Keratinocyte (primary cell): ENCODE measurements at places on chromosomes 7 and 10.

DNA sequence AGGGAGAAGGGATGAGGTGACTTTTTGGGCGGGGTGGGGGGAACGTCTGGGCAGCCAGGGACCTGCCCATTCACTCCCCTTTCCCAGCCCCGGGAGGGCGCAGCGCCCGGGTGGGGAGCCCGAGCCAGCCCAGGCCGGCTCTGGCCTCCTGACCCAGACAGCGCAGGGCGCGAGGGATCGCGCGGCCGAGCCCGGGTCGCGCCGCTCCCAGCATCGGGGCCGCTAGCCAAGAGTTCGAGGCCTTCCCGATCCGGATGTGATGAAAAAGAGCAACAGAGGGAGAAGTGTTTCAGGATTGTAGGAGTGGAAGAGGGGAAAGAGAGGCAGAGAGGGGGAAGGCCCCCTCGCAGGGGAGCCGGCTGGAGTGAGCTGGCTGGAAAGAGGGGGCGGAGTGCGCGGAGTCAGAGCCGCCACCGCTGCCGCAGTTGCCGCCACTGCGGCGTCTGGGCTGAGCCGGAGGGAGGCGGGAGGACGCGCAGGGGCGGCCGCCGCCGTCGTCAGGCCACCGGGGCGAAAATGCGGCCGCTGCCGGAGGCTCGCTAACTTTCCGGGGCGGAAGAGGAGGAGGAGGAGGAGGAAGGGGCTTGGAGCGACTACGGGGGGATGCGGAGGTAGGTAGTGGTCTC lies at the start of gene MDFIC:
Gene MDFIC (plus strand): TSS at position 69 of the 626 bp plus-strand sequence. CDS start 940 bp downstream, outside the sequence.
- DNase-seq: no peak

DNA sequence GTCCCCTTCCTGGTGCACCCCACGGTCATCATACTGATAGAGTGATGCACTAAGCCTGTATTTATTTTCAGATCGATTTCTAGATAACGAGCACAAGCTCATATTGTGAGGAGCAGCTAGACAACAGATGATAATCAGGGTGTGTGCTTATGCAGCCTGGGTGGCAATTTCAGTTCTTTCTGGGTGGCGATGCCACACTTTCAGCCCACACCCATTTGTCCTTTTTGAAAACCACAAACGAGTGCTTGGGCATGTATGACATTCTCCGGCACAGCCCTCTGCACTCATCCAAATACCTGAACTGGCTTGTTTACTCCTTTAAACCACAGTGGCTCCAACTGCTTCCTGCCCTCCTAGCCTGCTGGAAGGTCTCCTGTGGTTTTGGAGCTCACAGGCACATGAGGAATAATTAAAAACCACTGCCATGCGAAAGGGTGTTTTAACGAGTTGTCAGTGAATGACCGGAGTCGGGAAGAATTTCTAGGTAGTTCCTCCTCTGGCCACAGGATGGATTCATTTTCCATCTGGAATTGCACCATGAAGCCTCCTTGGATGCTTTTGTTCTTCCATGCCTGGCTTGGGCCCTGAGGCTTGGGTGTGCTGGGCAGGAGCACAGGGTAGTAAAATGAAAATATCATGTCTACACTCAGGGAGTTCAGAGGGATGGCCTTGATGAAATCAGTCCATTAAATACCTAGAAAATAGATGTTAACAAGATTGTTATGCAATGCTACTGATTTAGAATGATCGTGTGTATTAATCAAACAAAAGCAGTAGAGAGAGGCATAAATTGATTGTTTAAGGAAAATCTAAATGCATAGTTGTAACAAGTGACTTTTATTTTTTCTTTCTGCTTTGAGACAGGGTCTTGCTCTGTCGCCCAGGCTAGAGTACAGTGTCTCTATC lies 52.4 kb upstream of the ITGB1 start:
- peak; percentile 65 for DNase-seq

GRCh38 chr7:110400411-110400810 lies 690.5 kb upstream of the LRRN3 start:
- DNase-seq: no peak

- peak; percentile 32 for DNase-seq
These were observed 79.0 kb downstream of the ABI1 start for GRCh38 chr10:26781797-26782196.

- DNase-seq: no peak
These were observed 91.0 kb upstream of the STRIP2 start for GRCh38 chr7:129343099-129343700.

- DNase-seq: no peak
These were observed 226.5 kb downstream of the PRKG1 start for GRCh38 chr10:51300617-51301304.

GRCh38 chr7:34875481-34875880 lies 161.8 kb downstream of the DPY19L1 start:
- no peak for DNase-seq

GRCh38 chr10:116197946-116198675 lies 74.9 kb downstream of the GFRA1 start:
- no peak for DNase-seq

GRCh38 chr10:36366065-36366464 lies 724.0 kb upstream of the FZD8 start:
- DNase-seq: no peak

DNA sequence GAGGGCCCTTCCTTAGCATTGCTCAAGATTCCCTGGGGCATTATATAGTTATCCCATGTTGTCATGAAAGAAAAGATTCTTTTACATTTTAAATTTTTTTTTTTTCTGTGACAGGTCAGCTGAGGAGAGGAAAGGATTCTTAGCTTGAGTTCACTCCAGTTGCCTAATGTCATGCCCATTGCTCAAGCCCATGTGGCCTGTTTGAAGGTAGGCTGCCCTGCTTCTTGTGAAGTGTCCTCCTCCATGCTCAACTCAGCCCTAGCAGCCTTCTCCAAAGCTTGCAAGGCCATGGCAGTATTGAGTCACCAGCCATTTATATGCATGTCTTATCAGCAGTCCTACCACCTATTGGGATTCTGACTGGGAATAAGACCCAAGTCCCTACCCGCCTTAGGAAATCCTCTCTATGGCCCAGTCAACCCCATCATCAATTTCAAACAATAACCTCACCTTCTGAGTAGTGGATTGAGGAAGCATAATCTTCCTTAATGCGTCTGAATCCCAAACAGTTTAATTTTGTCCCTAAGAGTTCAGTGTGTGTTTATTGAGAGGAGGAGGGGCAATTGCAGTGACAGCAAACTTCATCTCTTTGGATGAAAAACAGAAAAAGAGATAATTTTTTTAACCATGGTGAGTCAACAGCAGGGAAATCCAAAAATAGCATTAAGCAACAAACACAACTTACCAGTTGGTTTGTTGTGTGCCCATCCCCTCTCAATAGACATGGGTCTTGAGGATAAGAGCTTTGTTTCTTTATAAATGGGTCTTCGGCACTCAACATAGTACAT lies 38.6 kb upstream of the WASL start:
- DNase-seq: no peak

GRCh38 chr10:29435809-29436501 lies 147.1 kb downstream of the LYZL1 start:
- DNase-seq: no peak

- DNase-seq: no peak
These were observed 243.7 kb upstream of the PHYHIPL start for GRCh38 chr10:58932577-58933314.

DNA sequence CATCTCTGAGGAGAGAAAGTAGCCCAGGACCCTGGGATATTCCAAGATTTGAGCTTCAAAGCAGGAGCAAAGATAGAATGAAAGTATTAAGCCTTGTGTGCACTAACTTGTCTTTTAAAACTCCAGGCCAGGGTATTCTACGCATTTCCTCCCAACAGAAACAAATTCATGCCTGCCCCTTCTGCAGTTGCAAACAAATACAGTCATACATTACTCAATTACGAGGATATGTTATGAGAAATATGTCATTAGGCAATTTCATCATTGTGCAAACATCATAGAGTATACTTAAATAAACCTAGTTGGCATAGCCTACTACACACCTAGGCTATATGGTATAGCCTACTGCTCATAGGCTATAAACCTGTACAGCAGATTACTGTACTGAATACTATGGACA lies 154.5 kb upstream of the KIAA1217 start:
- DNase-seq: no peak

DNA sequence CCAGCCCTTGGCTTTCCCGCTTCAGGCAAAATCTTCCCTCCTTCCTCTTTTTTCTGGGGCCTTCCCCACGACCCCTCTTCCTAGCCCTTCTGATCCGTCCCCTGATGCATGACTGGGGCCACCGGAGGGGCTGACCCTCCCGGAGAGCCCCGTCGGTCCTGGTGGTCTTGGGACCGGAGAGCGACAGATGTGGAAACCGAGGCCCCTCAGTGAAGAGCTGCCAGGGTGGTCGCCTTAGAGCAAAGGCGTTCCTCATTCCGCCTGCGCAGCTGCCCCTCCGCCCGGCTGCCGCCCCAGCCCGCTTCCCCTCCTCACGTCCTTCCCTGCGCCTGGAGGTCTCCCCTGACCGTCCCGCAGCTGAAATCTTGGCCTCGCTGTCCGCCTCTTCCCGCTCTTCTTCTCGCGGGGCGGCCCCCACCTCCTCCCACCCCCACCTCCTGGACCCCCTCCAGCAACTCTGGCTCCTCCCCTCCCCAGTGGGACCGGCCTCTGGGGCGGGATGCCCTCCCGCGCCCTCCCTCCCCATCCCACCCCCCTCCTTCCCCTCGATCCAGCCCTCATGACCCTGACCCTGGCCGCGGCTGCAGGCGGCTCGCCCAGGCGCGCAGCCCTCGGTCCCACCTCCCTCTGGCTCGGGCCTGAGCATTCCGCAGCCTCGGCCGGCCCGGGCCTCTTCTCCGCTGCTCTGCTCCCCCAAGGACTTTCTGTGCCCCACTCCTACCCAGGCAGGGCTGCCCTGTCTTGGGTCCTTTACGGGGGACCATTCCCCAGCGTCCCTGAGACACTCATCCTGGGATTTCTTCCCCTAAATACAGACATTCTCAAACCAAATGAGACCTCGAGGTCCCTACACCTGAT lies at the start of gene RARRES2:
Gene RARRES2 (minus strand): TSS at position 367 of the 858 bp plus-strand sequence. CDS start 1,020 bp downstream, outside the sequence.
- DNase-seq: no peak

DNA sequence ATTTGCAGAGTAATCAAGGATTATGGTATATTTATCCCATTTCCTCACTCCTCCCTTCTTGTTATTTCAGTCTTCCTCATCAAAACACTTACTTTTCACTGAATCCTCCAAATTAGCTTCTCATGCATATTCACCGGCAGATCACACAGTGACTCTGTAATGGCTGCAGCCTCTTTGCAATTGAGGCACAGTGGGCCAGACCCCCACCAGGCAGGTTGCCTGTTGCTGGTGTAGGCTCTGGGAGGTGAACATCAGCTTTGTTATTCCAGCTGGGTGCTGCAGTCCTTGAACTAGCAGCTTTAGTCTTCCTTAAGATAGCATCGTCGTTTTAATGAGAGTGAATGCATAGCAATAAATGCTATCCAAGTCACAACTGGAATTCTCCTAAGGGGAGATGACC lies 449.3 kb downstream of the CNTNAP2 start:
- DNase-seq: no peak

DNA sequence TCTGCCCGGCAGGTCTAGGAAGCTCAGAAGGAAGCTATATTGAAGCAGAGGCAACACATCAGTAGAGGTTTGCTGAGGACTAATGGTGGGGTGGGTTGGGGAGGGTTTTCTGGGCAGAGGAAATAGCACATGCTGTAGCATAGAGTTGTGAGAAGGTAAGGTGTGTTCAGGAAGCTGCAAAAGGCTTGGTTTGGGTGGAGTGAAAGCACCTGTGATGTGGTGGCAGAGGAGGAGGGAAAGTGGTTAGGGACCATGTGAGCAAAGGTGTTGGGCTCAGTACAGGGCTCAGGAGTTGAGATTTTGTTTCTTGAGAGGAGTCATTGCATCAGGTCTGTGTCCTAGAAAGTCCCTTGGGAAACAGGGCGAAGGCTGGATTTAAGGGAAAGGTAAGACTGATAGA lies 294.6 kb downstream of the SORCS3 start:
- DNase-seq: no peak

GRCh38 chr7:50359258-50359994 lies 54.9 kb downstream of the IKZF1 start:
- DNase-seq: no peak

DNA sequence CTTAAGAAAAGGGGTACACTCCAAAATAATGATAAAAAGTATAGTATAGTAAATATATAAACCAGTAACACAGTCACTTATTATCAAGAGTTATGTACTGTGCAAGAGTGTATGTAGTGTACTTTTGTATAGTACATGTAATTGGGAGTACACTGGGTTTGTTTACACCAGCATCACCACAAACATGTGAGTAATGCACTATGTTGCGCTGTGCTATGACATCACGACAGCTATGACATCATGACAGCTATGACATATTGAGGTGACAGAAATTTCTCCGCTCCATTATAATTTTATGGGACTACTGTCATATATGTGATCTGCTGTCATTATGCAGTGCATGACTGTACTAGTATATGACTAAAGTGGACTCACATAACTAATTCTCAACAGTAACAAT lies 84.6 kb downstream of the KMT2C start:
- DNase-seq: no peak

- peak; percentile 7 for DNase-seq
These were observed 228.5 kb downstream of the CDK14 start for GRCh38 chr7:90824386-90825307.

DNA sequence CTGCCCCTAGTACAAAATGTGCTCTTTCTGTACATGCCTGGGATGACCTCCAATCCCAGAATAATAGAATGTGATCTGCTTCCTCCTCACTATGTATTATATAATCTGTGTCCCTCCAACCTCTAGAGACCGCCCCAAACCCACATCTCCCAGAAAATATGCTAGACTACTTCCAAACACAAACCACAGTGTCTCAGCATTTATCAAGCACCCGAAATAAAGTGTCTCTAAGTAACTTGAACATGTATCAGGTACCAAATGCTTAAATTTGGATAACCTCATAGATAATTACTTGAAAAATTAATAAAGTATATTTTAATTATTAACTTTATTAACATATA lies 16.1 kb downstream of the LYZL1 start:
- DNase-seq: no peak

GRCh38 chr7:84490661-84491060 lies 296.1 kb upstream of the SEMA3A start:
- no peak for DNase-seq

- DNase-seq: no peak
These were observed 642.0 kb downstream of the SDK1 start for GRCh38 chr7:3942816-3943745.

GRCh38 chr7:43124388-43124787 lies 11.9 kb downstream of the HECW1 start:
- DNase-seq: no peak

DNA sequence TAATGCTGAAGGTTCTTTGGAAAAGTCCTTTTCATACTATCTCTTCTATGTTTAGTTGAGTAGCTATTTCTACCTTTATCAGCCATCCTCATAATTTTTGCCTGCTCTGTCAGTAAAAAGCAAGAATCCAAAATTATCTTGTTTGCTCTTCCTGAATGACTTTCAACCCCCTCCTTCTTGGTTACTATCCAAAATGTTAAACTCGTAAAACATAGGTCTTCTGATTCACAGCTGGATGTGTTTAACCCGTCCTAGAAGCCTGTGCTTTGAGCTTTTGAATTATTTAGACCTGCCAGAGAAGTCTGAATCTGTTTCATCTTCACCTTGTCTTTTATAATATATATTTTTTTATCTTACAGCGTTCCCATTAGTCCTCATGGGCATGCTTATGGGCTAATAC lies 136.4 kb upstream of the MDFIC start:
- no peak for DNase-seq

DNA sequence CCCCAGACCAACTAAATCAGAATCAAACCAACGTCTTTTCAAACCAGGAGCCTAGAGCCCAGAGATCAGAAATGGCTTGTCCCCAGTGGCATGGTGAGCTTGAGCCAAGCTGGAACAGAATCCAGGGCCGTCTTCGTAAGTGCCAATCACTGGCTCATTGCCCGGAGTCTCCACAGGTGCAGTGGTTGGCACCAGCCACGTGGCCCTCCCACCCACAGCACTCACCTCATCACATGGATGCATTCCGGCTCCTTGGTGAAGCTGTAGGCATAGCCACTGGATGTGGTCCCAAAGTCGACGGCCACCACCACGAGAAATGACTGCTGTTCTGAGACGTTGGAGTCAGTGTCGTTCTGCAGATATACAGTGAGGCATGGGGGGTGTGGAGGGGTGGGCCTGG lies 37.4 kb downstream of the HSPA12A start:
- no peak for DNase-seq
